ENCODE measurements at places on chromosomes 16 and 17. TPM values are rescaled to one million over a fixed set of nuclear protein-coding genes. Genes with fewer than 3 reads are reported as not detected.

GRCh38 chr16:3609895-3610697, 1.3 kb downstream of the SLX4 start:
- DNase-seq: no peak

DNA sequence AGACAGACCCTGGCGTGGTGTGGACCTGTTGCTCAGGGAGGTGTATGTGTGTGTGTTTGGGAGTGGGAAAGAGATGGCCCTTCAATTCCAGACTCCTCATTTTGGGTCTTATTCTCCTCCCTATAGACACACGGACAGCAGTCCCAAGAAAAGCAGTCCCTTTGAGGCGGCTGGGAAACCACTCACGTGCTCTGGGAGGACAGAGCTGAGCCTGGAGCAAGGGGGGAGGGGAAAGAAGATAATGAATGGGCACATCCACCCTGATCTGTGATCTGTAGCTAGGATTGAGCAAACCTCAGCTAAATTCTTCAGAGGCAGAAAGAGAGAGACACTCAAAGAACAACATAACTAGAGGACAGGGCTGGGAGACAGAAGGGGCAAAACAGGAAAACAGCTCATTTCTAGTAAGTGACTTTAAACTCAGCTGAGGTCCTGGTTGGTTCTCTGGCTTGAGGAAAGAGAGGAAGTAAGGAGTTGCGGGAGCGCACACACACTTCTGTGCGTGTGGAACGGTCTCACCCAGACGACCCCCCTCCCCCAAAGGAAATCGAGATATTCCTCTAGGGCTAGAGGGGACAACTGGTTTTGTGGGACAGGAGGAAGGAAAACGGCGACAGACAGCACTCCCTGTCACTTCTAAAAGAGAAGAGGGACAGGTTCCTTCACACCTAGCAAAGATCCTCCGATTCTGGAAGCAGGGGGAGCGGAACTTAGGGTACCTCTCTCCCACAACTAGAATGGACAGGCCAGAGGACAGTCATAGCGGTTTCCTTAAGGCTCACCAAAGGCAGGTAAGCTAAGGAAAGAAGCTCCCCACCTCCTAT, 658 bp downstream of the RAB5C start:
- no peak for DNase-seq

Gene CHST4
- 0.11 TPM for total RNA-seq

Gene C17orf67
- 0.95 TPM for total RNA-seq

Gene NUDT7
- total RNA-seq: 6.8 TPM

Gene ABCC11
- 0.11 TPM for total RNA-seq
